Peyer's patch (tissue), 4 donors: ENCODE measurements at places on chromosomes 1 and 21.

DNA sequence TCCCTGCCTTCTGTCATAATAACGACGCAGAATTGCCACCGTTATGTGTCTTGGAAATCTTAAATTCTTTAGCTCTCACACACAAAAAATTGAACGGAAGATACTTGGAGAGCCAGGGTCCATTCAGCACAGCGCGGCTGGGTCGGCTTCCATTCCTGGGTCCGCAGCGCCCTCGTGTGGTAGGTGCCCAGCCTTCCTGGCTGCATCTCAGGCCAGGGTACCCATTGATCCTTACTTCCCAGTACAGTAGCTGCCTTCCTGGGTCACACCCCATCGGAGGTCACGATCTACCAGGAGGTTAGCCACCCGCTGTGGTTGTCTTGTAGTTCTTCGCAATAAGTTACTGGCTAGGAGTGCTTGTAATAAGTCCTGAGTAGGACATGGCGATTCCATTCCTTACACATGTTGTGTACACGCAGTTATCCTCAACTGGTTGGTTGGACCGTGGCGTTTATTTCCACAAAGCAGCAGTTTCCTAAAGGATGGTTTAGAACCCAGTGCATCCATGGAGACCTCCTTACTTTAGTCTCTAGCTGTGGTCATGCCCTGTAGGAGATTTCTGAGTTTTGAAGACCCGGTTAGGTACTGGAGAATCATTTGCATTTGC is 9.9 kb upstream of the MTARC1 start:
- DNase-seq = peak; percentile 90

GRCh38 chr1:246773213-246773641 is 49.0 kb downstream of the SCCPDH start:
- no peak for DNase-seq

DNA sequence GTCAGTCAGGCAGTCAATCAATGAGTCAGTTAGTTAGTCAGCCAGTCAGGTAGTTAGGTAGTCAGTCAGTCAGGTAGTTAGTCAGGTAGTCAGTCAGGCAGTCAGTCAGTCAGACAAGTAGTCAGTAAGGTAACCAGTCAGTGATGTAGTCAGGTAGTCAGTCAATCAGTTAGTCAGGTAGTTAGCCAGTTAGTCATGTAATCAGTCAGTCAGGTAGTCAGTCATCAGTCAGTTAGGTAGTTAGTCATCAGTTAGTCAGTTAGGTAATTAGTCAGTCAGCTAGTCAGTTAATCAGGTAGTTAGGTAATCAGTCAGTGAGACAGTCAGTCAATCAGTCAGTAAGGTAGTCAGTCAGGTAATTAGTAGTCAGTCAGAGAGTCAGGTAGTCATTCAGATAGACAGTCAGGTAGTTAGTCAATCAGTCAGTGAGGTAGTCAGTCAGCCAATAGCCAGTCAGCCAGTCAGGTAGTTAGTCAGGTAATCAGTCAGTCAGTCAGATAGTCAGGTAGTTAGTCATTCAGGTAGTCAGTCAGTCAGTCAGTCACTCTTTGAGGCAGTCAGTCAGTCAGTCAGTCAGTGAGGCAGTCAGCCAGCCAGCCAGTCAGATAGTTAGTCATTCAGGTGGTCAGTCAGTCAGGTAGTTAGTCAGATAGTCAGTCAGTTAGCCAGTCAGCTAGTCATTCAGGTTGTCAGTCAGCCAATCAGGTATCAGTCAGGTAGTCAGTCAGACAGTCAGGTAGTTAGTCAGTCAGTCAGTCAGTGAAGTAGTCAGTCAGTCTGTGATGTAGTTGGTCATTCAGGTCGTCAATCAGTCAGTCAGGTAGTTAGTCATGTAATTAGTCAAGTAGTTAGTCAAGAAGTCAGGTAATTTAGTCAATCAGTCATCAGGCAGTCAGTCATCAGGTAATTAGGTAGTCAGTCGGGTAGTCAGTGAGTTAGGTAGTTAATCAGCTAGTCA is 15.3 kb downstream of the KRTAP10-1 start:
- DNase-seq = no peak

GRCh38 chr21:41441546-41441945 is 15.5 kb downstream of the MX1 start:
- DNase-seq = no peak

DNA sequence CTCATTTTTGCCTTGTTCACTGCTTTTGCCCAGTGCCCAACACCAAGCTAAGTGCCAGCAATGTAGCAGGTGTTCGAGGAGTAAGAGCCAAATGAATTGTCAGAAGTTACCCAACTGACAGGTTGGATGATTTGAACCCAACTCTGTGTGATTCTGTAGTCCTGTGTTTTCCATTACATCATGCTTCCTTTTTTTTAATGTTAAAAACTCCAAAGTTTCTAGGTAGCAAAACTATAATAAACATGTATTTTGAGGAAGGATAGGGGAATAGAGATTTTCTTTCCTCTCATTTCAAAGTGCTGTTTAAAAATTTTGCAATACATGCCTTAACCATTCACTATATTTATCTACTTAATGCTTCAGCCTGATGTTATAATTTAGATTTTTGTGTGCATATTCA is 34.1 kb downstream of the BCL9 start:
- no peak for DNase-seq

- DNase-seq = no peak
These were observed 3.0 kb upstream of the MAN1A2 start for GRCh38 chr1:117364240-117364639.

- DNase-seq = no peak
These were observed 66.0 kb upstream of the GRIK3 start for GRCh38 chr1:37100310-37100709.

DNA sequence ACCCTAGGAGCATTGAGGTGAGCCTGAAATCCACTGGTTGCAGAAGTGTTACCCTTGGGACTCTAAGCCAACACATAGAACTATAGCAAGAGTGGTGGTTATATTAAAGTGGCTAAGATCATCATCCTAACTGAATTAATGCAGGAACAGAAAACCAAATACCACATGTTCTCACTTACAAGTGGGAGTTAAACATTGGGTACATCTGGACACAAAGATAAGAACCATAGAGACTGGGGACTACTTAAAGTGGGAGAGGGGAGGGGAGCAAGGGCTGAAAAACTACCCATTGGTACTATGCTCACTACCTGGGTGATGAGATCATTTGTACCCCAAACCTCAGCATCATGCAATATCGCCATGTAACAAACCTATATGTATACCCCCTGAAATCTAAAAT is 100.0 kb downstream of the SLC25A24 start:
- DNase-seq = no peak

DNA sequence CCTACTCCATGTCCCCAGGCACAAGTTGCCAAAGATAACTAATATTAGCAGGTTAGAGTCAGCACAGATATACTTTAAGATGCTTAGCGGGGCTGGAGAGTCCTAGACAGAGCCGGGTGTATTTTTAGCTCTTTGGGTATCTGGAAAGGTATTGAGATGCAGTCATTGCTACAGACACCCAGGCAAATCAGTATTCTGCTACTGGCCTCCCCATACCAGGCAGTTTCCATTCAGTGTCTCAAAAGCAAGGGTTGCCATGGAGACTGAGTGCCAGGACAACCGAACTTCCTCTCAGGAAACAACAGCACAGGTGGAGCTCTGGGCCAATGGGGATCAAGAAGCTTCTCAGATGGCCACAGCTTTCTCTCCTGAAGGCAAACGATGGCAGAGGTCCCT is 45.3 kb downstream of the KCNC4 start:
- DNase-seq = no peak

DNA sequence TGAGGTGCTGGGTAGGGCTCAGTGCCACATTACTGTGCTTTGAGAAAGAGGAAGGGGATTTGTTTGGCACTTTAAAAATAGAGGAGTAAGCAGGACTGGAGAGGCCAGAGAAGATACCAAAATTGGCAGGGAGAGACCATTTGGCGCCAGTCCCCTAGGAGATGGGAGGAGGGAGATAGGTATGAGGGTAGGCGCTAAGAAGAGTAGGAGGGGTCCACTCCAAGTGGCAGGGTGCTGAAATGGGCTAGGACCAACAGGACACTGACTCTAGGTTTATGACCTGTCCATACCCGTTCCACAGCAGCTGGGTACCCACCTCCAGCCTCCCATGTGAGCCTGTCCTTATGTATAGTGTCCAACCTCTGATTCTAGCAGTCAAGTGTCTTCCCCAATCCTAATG is 1.0 kb upstream of the CRTC2 start:
- no peak for DNase-seq

DNA sequence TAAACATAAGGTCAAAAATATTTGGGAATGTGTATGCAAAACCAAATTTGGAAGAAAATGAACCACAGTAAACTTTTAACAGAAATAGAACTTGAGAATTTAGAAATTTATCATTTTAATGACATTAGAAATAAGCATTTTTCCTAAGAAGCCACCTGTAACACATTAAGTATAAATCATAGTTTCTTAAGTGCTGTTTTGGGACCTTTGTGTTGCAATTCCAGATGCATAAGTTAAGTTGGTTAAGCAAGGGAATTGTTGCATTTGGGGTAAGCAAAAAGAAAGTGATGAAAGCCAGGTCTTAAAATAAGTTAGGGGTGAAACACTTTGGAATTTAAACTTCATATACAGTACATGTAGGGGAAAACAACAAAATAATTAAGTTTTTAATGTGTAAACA is 49.8 kb downstream of the CDKN2C start:
- DNase-seq = no peak

GRCh38 chr1:67214420-67215174 is 48.3 kb downstream of the IL23R start:
- DNase-seq = no peak

DNA sequence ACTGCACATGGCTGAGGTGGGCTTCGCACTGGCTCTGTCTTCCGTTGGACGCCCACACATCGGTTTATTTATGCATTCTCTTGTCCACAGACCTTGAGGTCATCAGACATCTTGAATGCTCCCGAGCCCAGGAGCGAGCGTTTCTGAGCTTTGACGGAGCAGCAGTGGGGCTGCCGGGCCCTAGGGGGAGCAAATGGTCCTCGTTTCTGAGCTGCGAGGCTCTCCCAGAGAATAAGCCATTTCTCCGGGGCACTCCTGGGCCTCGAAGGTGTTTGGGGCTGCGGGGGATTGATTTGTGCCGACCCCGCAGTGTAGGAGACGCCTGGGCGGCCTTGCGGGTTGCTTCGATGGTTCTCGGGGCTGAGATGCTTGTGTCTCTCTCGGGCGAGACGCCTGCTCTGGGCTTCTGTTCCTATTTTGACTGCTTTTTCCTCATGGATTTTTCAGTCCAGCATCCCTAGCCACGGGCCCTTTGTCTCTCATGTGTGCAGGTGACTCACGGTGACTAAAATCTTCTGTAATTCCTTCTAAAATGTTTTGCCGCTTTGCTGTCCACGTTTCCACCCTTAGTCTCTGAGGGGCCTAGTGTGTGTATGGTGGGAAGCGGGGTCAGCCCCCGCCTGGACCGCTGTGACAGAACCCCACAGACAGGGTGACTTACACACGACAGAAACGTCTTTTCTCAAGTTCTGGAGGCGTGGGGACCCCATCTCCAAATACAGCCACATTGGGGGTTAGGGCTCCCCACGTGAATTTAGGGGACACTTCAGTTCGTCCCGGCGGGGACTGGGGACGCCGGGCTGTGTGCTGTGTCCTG is 62.1 kb downstream of the FAAP20 start:
- no peak for DNase-seq

GRCh38 chr1:17470021-17470799 is 30.7 kb upstream of the RCC2 start:
- DNase-seq = no peak

DNA sequence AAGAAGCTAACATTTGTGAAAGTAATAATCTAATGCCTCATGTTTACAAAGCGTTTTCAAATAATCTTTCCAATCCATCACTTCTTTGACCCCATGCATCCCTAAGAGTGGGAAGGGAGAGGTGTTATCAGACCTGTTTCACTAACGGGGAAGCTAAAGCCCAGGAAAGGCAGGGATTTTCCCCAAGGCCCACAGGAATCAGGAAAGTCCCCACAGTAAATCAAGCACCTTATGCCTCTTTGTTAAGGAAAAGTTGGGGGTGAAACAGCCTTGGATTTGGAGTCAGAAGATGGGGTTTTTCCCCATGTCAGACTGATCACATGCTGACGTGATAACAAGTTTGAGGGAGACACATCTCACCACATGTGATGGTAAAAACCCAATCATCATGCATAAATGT is 20.0 kb upstream of the ANGPTL7 start:
- no peak for DNase-seq

- no peak for DNase-seq
These were observed 18.4 kb upstream of the IL10 start for GRCh38 chr1:206790502-206791250.

- DNase-seq = no peak
These were observed 34.0 kb upstream of the HUNK start for GRCh38 chr21:31838586-31839355.

GRCh38 chr1:33949570-33949969 is 85.7 kb downstream of the HMGB4 start:
- no peak for DNase-seq

GRCh38 chr1:156390469-156391365 is 21.7 kb downstream of the RHBG start:
- no peak for DNase-seq

- no peak for DNase-seq
These were observed 21.8 kb downstream of the RGS13 start for GRCh38 chr1:192657760-192658159.

DNA sequence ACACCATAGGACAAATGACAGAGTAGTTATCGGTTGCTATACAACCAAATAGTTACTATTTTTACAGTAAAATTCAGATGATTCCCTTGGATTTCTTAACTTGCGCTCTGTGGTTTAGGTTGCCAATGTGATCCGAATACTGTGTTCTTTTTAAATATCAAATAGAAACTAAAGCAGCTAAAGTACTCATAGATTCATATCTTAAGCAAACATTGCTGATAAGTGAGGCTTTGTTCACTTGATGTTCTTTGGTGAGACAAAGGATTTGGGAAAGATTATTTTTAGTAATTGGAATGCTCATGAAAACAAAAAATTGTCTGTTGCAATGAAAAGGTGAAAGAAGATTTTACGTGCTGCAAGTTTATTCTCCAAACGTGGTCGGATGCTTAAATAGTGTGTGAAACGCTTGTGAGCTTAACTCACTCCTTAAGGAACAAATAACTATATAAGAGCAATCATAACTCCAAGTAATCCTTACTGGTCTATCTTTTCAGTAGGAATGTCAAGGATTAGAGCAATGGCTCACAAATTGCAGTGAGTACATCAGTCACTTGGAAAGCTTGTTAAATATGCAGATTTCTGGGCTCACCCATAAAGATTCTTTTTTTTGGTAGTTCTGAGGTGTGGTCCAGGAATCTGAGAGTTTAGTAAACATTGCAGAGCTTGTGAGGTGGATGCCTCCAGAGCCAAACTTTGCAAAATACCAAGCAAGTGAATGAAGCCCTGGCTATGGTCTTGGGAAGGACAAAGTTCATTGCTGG is 31.8 kb upstream of the PDC start:
- DNase-seq = no peak

- no peak for DNase-seq
These were observed 42.7 kb downstream of the ITSN1 start for GRCh38 chr21:33684923-33685560.

DNA sequence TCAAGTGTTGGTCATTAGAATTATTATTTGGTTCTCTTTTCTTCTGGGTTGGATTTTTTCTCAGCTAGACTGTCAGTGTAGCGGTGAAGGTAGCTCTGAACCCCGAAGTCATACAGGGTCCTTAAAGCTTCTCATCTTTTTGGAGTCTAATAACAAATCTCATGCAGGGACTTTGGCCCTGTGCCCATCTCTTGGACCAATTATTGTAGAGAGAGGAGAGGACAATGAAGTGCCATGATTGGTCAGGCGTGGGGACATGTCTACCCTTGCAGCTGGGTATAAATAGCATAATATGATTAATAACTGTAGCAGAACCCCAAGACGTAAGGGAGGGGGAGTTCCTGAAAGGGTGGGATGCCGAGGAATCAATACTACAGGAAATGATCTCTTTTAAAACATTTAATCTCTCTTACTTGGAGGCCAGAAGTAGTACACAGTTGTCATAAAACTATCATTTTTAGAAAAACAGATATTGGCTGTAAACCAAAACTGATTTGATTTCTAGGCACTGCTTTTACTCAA is 8.8 kb downstream of the MAGI3 start:
- DNase-seq = no peak
